ENCODE measurements at places on chromosomes 12 and 14.

DNA sequence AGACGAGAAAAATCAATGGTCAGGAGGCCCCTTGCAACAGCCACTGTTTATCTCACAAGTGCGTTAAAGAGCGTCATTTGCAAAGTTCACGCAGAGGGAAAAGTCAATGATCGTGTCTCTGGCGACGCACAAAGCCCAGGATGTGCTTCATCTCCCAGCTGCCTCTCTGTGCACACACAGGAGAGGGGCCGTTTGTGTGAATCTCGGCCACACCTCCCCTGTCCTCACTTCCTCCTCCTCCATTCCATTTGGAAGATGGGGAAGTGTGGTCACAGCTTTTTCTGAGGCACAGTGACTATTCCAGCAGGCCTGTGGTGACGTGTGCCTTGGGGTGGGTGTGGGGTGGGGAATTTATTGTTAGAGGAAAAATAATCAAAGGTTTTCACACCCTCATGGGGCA is 90.4 kb downstream of the RBM19 start:
- DNase-seq: no peak

DNA sequence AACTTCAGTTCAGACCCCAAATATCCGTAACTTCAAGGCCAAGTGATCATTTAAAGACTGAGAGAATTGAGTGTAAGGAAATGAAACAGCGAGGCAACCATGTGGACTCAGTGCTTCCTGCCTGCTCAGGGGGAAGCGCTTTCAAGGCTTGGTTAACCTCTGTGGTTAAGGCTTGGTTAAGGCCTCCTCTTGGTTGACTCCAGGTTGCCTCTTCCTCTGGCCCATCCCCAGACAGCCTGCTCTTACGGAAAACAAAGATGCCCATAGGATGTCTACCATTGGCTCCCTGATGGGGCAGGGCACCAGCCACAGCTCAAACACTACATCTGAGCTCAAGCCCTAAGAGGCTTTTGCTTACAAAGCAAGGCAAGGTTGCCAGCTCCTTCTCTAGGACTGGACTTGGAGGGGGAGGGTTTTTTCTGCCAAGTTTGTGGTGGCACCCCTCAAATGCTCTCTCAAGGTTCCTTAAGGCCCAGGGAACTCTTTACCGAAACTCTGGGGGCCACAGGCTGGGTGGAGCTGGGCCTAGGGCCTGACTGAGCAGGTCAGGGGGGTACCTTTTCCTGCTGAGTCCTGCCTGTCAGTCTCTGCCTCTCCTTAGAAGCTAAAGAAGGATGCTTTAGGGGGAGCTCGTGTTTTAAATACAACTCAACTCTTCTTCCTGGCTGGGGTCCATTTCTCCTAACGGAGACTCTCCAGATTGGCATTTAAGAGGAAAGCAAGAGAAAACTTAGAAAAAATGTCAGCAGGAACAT is 13.7 kb downstream of the COL2A1 start:
- peak; percentile 83 for DNase-seq

GRCh38 chr12:105253866-105254513 is 18.0 kb upstream of the APPL2 start:
- DNase-seq: no peak

GRCh38 chr12:4190366-4191063 is 83.0 kb upstream of the CCND2 start:
- DNase-seq: no peak

GRCh38 chr14:101001311-101002069 is 98.0 kb upstream of the RTL1 start:
- DNase-seq: no peak

GRCh38 chr12:101777485-101777884 is 38.2 kb upstream of the SYCP3 start:
- no peak for DNase-seq

DNA sequence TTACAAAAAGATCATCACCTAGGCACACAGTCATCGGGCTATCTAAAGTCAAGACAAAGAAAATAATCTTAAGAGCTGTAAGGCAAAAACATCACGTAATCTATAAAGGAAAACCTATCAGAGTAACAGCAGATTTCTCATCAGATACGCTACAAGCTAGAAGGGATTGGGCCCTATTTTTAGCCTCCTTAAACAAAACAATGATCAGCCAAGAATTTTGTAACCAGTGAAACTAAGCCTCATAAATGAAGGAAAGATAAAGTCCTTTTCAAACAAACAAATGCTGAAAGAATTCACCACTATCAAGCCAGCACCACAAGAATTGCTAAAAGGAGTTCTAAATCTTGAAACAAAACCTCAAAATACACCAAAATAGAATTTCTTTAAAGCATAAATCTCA is 191.6 kb upstream of the BMP4 start:
- no peak for DNase-seq

DNA sequence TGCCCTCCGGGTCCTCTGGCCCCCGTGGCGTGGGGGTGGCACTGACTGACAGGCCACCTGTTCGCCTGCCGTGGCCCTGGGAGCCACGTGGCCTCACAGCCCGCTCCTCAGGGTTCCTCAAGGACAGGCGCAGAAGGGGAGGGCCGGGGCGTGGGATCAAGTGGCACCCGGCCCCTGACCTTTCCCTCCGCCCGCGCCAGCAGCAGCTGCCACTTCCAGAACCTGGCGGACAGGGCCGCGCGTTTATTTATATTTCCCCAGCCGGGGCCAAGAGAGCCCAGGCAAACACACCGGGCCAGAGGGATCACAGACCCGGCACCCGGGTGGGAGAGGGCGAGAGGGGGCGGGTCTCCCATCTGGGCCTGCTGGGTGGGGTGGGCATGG is 92.6 kb downstream of the RFLNA start:
- no peak for DNase-seq

- DNase-seq: no peak
These were observed at the start of gene PIK3C2G for GRCh38 chr12:18261273-18261672. Gene PIK3C2G (plus strand): TSS chr12:18261518. CDS start chr12:18282082, 20,564 bp downstream.

DNA sequence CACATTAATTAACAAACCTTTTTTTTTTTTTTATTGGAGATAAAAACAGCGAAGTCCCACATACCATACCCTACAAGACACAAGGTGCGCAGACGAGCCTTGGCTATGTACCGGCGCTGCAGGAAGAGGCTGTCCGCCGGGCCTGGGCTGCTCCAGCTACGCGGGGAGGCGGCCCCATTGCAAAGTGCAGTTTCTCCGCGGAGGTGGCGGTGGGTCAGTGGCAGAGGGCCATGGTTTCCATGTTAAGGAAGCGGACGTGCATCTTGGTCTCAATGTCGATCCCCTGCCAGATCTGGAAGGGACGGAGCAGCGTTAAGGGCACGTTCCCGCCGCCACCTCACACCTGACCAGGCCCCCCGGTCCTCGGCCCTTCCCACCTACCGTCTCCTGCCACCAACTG is 60.3 kb downstream of the TESC start:
- no peak for DNase-seq

GRCh38 chr14:92651758-92652406 is 96.5 kb downstream of the LGMN start:
- peak; percentile 51 for DNase-seq

DNA sequence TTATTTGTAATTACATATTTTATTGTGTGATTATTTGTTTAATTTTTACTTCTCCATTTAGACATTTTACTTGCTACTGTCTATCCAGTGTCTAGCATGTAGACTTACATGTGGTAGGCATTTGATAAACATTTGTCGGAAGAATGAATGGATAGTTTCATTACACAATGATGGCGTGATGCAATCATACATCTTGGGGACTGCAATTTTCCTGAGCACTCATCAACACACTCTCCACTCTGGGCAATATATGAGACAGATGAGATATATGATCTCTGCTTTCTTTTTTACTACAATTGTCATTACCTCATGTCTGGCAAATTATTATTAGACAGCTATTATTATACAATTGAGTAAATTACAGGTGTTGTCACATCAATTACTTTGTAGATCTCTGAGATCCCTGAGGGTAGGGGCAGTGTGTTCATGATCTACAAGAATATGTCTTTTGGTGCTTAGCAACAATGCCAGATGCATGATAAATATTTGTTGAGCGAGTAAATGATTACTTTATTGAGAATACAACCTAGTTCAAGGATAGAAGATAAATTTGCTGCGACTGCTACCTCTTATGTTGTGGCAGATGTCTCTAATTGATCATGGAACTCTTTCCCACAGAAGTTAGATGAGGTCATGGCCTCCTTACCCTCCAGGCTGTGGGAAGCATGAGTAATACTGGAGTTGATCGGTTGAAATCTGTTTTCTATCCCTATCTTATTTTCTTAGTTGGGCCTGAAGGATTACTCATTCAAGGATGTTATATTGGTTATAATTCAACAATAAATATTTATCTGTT is 416.0 kb downstream of the LRIG3 start:
- DNase-seq: no peak

GRCh38 chr14:92426237-92426636 is 87.3 kb upstream of the RIN3 start:
- DNase-seq: no peak

DNA sequence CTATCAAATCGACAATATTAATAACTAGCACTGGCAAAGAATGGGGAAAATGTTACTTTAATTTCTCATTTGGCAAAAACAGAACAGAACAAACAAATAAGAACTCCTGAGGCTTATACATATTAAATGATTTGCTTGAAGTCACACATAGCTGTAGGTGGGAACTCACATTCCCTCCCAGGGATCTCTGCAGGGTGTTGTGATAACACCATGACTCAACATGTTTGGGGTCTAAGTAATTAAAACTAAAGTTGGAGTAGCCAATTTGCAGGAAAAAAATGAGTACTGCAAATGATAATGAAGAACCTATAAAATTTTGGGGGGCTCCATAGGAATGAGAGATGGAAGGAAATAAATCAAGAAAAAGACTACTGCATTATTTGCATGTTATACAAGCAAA is 27.5 kb downstream of the UNC79 start:
- no peak for DNase-seq

DNA sequence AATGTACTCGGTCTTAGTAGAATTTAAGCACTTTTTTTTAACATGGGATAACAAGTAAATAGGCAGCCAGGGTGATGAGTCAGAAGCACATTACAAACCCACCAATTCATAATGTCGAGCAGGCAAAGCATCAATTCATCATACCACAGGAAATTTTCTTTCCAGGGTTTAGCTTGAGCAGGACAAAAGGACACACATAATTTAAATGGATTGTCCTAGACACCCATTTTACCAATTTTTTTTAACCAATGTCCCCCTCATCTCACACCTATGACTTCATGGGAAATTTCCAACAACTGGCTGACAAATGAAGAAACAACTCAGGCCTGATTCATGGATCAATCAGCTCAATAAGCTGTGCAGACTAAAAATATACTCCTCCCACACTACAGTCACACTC is 58.8 kb upstream of the FOXG1 start:
- DNase-seq: no peak

DNA sequence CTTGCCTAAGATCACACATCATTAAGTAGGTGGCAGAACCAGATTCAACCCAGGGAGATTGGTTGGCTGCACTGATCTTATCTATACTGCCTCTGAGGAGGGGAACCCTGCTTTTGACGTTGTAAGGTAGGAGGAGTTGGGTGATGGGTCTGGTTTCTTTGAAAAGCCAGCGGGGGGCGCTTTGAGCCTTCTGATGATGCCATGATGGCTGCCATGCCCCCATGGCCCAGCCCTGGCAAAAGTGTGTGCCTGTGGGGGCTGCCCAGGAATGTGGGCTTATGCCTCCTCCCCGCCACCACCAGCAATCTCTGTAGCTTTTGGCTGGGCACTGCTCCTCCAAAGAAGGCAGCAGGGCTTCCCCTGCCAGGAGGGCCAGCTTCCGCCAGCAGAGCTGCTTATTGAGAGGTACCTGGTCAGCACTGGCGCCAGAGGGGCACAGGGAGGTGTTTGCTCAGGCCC is 224.3 kb downstream of the SLC41A2 start:
- DNase-seq: peak; percentile 42

GRCh38 chr12:51980051-51980808 is 26.5 kb upstream of the TAMALIN start:
- DNase-seq: peak; percentile 75

GRCh38 chr14:59330455-59330854 is 134.7 kb downstream of the GPR135 start:
- no peak for DNase-seq

All from activated CD4-positive, alpha-beta memory T cell treated with anti-CD3 and anti-CD28 coated beads, Interleukin-2, amount 10 ng/mL, durations not matched to agents 7 days and 5 days (primary cell).